ENCODE measurements at places on chromosomes 12 and 14.

DNA sequence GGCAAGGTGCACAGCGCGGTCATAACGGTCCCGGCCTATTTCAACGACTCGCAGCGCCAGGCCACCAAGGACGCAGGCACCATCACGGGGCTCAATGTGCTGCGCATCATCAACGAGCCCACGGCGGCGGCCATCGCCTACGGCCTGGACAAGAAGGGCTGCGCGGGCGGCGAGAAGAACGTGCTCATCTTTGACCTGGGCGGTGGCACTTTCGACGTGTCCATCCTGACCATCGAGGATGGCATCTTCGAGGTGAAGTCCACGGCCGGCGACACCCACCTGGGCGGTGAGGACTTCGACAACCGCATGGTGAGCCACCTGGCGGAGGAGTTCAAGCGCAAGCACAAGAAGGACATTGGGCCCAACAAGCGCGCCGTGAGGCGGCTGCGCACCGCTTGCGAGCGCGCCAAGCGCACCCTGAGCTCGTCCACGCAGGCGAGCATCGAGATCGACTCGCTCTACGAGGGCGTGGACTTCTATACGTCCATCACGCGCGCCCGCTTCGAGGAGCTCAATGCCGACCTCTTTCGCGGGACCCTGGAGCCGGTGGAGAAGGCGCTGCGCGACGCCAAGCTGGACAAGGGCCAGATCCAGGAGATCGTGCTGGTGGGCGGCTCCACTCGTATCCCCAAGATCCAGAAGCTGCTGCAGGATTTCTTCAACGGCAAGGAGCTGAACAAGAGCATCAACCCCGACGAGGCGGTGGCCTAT is 875 bp downstream of the HSPA2 start:
- no peak for DNase-seq

- DNase-seq: no peak
Observed at GRCh38 chr12:131287938-131288764, 334.4 kb downstream of the ADGRD1 start.

GRCh38 chr14:61420326-61420725 is 98.9 kb downstream of the PRKCH start:
- DNase-seq: peak; percentile 23

DNA sequence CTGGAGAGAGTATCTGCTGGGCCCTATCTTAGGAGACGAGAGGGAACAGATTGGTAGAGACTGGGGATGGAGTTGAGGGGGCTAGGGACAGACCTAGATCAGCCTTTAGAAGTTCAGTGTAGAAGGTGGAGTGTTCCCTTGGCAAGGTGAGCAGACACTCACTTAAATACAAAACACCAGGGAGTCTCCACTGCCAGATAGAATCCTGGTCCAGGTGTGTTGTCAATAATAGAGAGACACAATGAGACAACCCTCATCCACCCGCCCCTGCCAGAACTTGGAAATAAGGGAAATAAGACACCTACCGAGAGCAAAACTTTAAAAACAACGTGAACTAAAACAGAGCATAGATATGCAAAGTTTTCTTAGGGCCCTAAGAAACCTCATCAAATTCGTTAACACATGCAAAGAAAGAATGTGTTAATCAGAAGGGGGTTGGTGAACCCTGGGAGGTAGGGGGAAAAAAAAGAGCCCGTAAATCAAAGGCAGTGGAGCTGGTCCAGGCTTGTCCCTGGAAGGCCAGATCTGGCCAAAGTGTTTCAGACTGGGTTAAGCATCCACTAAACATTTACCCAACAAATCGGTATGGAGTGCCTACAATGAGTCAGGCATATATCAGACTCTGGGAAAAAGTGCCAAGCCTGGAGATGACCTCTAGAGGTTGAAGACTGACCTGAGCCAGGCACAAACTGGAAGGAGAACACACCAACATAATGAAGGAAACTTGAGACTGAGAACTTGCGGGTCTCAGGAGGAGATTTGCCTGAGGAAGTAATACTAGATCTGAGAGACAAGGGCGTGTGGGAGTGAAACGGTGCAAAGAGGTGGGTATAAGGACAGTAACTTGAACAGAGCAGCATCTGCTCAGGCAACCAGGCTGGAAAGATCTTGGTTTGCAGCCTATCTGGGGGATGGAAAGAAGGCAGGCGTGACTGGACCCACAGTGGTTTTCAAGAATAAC is 37.0 kb upstream of the OTX2 start:
- DNase-seq: no peak

DNA sequence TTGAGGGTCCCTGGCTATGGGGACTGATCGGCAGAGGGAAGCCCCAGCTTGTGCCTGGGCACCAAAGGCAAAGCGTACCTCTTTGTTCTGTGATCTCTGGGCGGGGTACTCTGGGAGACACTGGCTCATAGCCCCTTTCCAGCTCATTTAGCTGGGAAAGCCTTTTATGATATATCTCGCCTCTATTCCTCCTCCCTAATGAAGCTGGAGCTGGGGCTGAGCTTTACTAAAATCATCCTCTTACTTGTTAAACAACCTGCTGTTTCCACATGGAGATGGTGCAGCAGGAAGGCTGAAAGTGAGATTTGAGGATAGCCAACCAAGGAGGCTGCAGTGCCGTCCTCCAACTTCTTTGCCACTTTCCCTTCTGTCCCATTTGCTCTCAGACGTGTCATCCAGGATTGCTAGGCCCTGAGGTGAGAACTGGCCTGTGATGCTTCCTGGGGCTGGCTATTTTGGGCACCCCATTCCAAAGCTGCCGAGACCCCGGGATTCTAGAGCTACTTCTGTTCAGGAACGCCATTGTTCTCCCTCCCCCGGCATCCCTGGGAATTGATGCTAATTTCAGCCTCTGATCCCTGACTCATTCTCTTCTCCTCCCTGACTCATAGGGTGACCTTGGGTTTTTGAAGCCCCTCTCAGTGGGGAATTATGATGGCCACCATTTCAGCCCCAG is 16.0 kb downstream of the PDE1B start:
- DNase-seq: no peak

DNA sequence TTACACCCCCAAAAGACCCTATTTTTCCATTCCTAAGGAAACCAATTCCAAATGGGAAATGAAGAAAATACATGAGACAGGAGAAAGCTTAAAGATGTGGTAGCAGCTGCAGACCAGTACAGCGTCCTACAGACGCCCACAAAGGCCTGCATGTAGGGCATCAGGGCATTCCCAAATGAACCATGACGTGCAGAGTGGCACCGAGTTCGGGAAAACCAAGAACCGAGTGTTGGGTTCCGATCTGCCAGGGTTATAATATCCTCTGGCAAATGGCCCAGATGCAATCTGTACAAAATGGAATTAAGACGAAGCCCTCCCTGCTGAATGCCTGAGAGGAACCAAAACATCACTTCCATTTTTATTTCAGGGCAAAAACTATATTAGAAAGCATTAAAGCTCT is 34.4 kb upstream of the SELPLG start:
- no peak for DNase-seq

Data from activated CD8-positive, alpha-beta memory T cell treated with anti-CD3 and anti-CD28 coated beads for 4 hours (primary cell).